ENCODE measurements at places on chromosomes 2 and 18.
A peak's percentile ranks its signal among the peaks of the same experiment; 100 is the strongest.

DNA sequence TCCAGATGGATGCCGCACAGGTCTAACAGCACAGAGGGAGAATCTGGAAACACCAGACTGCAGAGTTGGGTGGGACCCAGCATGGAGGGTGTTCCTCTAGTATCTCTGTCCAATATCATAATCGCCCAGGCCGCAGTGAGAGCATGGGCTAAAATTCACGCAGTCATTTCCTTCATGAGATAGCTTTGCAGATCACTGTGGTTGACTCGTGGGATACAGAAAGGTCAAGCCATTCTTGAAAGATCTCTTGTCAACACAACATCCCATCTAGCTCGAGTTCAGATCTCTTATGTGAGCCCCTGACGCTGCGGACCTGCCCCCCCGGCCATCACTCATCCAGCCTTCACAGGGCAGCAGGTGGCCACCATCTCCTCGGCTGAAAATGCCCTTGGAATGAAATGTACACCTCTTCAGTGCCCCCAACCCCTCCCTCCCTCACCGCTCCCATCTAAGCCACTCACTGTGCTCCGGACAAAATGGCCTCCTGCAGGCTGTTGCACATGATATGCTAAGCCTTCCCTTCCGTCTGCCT is 45.9 kb downstream of the FOSL2 start:
- DNase-seq, result no peak

- no peak for DNase-seq
Observed at GRCh38 chr2:116491292-116491691, 1323.2 kb upstream of the DDX18 start.

- DNase-seq, result no peak
Observed at GRCh38 chr2:219829667-219830352, 202.4 kb downstream of the SLC4A3 start.

DNA sequence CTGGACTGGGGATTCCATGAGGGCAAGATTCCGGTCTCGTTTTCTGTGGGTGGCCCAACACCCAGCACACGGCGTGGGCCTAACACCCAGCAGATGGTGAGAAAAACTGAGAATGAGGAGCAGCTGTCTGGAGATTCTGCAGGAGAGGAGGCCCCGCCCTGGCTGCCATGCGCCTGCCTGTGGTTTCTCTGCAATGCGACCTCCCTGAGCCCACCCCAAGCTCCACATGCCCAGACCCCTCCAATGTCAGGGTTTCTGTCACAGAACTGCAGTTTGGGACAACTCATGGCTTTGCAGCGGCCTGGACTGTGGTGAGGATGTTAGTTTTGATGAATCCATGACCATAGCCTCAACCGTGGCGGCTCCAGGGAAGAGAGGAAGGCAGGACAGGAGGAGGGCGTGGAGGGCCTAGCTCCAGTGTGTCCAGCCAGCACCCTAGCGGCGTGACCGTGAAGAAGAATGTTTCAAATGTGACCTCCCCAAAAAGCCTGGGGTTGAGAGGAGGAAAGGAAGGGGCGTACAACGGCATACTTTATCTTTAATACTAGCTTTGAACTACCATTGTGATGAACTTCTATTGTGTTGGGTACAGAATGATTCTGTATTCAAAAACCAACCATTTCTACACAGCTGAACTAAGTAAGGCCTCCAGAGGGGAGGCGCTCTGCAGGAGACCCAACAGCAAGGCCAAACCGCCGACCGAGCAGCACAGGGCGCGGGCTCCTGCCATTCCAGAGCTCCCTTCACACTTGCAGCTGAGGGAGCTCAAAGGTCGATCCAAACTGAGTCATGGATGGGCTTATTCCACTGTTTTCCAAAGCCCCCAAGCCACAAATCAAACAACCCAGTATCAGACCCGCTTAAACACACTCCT is 3.4 kb downstream of the PXDN start:
- no peak for DNase-seq

DNA sequence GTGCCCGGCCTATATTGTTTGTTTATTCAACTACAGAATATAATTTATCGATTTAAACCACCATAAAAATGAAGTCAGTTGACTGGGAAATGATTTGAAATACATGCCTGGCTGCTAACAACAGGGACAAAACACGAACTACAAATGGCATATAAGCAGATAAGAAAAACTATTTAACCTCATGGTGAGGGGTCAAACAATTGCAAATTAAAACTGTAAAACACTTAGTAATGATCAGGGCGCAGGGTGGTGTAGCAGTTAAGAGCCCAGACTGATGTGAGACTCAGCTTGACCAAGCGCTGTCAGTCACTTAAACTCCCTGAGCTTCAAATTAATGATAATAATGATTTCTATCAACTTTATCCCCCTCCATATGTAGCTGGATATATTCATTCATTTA is 6.7 kb downstream of the MTHFD2 start:
- DNase-seq, result no peak

GRCh38 chr2:241148891-241149674 is at the start of gene PASK:
Gene PASK (minus strand): TSS chr2:241149472. CDS start chr2:241143032, 6,440 bp downstream.
- DNase-seq, result peak; percentile 92

DNA sequence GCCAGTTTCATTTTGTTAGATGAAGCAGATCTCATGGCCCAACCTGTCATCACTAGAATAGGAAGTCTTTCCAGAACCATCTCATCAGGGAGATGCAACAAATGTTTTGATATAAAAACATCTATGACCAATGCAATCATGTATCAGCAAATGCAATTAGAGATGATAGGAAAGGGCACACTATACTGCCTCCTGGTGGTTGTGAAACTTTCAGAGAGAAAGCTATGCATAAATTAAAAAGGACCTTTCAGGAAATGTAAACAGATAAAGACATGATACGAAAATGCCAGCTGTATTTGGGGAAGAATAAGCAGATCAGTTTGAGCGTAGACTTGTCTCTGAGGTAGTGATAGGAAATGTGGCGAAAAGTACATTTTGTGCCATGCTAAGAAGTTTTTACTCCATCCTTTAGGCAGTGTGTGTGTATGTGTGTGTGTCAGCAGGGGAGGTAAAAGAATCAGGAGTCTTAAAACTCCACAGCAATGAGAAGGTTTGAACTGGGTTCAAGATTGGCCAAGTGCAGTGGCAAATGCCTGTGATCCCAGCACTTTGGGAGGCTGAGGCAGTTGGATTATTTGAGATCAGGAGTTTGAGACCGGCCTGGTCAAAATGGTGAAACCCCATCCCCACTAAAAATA is 479.3 kb downstream of the CPS1 start:
- DNase-seq, result no peak

- no peak for DNase-seq
Observed at GRCh38 chr2:136052369-136053362, 65.3 kb downstream of the CXCR4 start.

- no peak for DNase-seq
Observed at GRCh38 chr2:231007286-231008098, 11.6 kb downstream of the SPATA3 start.

DNA sequence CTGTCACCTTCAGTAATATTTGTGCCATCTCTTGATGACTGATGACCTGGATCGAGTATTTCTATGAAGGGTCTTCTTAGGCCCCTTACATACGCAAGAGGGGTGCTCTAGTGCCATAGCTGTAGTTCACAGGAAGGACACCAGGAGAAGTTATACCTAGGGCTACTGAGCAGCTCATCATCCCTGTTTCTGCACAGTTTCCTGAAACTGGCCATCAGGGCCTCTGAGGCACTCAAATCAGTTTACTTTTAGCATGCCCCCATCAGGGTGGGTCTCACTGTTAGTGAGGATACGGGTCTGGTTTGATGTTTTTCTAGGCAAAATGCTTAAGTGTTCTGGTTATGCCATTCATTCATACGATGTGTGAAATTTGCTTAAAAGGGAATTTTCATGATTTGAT is 20.0 kb upstream of the FBLN7 start:
- DNase-seq, result no peak

DNA sequence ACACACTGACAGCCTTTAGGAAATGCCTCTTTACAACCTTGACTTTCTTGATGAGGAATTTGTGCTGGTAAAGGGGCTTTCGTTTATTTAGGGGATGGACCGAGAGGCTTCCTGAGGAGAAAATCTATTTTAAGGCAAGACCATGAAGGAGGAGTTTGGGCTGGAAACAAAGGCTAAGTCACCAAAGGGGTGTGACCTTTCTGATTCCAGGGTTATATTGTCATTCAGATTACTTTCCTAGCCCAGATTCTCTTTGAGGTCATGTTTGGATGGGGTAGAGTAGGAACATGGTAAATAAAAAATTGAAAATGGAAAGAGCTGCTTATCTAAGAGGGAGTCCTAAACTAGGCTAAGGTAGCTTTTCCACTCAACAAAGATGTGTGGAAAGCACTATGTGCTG is 77.1 kb upstream of the UGP2 start:
- DNase-seq, result no peak

- no peak for DNase-seq
Observed at GRCh38 chr2:135227386-135227785, 175.3 kb downstream of the RAB3GAP1 start.

- no peak for DNase-seq
Observed at GRCh38 chr18:28045176-28045810, 131.6 kb downstream of the CDH2 start.

DNA sequence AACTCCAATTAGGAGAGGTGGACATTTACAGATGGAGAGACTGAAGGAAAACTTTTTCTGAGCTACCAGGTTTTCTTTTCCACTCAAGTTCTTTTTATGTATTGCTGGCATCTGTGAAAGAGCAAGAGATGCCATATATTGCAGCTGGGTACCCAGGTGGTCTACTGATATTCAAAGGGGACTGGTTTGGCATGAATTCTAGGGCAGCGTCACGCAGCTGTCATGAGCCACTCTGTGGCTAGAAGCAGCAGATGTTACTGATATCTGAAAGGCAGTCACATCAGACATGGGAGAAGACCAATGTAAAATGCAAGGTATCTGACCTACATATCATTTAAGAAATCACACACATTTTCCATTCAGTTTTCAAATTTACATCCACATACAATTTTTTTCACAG is 408.8 kb downstream of the GALNT13 start:
- no peak for DNase-seq

DNA sequence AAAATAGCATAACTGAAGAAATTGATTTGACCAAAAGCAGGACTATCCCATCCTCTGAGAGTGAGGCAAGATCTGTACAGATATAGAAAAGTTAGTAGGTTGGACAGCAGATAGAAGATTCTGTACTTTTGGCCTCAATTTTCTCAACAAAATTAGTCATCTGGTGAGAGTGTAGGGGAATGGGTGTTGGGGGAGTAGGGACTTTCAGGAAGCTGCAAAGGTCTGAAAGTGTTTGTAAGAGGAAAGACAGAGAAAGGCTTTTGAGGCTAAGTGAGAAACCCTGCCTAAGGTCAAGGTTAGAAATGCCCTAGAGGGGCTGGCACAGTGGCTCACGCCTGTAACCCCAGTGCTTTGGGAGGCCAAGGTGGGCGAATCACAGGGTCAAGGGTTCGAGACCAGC is 40.3 kb downstream of the DAPL1 start:
- DNase-seq, result no peak
